ENCODE measurements at places on chromosomes 12 and 14. TPM values are rescaled to one million over a fixed set of nuclear protein-coding genes. Genes with fewer than 3 reads are reported as not detected.

TAOK3 gene
- total RNA-seq = 23.1 TPM

SLC22A17 gene
- 4.6 TPM for total RNA-seq

LRTM2 gene
- not detected for total RNA-seq

MLEC gene
- 132 TPM for total RNA-seq

SMOC1 gene
- 0.78 TPM for total RNA-seq

WNT5B gene
- total RNA-seq = not detected

SMIM41 gene
- not detected for total RNA-seq

BCL11B gene
- 0.07 TPM for total RNA-seq

SOAT2 gene
- total RNA-seq = not detected

CLEC14A gene
- 414 TPM for total RNA-seq

CARMIL3 gene
- not detected for total RNA-seq

TOGARAM1 gene
- 13.8 TPM for total RNA-seq

FAR2 gene
- 66.3 TPM for total RNA-seq

KRT77 gene
- total RNA-seq = not detected

RBP5 gene
- not detected for total RNA-seq

NPFF gene
- not detected for total RNA-seq

SIX6 gene
- total RNA-seq = not detected

ADAM21 gene
- total RNA-seq = not detected

HCAR2 gene
- total RNA-seq = not detected

All from endothelial cell of umbilical vein (primary cell).